ENCODE measurements at places on chromosomes 2 and 18.

DNA sequence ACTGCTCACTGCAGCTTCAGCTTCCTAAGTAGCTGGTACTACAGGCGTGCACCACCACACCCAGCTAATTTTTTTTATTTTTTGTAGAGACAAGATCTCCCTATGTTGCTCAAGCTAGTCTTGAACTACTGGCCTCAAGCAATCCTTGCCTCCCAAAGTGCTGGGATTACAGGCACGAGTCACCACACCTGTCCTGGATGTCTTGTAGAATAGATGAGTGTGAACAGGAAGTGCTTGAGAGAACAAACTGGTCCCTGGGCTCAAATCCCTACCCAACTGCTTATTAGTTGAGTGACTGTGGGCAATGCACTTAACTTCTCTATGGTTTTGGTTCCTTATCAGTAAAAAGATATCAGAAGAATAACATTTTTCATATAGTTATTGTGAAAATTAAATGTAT, 34.2 kb downstream of the PKDCC start:
- DNase-seq = no peak

DNA sequence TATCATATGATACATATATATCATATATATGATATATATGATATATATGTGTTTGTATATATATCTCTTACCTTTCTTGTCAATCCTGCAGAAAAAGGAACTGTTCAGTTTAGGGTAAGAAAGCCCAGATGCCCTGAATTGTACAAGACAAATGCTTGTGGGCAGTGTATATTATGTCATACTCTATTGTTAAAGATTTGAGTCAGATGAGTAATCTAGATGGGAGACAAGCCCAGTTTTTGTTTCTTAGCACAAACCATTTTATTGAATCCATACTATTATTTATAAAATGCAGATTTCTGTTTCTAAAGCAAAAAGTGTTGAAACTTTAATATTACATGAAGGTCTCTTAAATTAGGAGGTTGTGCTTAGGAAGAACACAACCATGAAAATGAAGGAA, 90.6 kb downstream of the VRK2 start:
- no peak for DNase-seq

DNA sequence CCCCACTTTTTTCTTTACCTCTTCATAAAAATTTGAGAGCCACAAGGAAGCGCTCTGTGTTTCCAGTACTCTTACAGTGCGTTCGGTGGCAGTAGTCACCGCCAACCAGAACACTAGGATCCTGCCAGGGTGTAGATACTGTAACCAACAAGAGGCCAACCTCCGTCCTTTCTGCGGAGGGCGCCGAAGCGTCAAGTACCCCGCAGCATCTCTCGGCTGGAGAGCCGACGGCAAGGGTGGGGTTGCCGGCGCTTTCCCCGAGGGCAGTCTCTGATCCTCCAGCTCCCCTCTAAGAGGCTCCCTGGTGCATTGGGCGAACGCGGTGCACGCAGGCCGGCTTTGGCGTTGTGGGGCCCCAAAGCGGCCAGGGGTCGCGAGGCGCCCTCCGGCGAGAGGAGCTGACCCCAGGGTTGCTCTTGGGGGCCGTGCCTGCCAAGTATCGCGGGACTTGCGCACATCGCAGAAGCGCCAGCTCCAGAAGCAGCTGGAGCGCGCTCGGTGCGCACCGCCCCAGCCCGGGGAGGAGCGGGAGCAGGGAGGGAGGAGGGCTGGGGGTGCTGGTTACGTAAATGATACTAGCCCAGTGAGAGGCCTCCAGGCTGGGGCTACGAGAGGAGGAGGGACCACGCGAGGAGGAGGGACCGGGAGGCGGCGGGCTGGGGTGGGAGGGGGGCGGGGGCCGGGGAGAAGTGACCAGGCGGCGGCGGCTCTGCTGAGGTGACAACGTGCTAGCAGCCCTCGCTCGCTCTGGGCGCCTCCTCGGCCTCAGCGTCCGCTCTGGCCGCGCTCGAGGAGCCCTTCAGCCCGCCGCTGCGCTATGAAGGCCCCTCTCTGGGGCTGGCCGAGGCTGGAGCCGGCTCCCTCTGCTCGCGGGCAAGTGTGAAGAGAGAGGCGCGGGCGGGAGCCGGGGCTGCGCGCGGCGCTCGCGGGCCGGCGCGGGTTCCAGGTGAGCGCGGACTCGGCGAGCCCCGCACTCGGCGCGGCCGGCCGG, at the start of gene GALNT13:
Gene GALNT13, plus strand, starts transcription at position 692 of the 991 bp plus-strand sequence.
- DNase-seq = peak; percentile 64

- no peak for DNase-seq
These were observed 71.8 kb upstream of the HS6ST1 start for GRCh38 chr2:128390256-128390990.

- no peak for DNase-seq
These were observed 1.0 kb downstream of the FAM178B start for GRCh38 chr2:96985181-96985945.

DNA sequence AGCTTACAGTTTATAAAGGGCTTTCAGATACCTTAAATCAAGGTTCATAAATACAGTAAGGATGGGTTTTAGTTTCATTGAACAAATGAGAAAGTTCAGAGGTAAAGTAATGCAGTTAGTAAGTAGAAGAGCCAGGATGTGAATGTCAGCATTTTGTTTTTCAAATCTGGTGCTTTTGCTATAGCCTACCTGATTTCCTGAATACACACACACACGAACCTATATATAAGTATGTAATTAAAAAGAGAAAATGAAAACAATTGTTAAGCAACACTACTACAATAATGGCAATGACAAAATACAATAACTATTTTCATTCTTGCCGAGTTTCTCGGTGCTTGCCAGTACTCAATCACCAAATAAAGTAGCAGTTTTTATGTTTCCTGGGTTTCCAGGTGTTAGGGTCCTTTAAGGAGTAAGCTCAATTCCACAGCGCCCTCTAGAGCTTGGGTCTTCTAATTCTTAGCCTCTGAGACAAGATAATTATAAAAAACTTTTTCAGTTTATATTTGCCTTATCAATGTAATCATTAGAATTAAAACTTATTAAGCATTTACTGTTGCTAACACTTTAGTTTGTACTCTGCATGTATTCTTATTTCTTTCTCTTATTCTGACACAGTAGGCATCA, 512.9 kb upstream of the ACVR2A start:
- peak; percentile 6 for DNase-seq

DNA sequence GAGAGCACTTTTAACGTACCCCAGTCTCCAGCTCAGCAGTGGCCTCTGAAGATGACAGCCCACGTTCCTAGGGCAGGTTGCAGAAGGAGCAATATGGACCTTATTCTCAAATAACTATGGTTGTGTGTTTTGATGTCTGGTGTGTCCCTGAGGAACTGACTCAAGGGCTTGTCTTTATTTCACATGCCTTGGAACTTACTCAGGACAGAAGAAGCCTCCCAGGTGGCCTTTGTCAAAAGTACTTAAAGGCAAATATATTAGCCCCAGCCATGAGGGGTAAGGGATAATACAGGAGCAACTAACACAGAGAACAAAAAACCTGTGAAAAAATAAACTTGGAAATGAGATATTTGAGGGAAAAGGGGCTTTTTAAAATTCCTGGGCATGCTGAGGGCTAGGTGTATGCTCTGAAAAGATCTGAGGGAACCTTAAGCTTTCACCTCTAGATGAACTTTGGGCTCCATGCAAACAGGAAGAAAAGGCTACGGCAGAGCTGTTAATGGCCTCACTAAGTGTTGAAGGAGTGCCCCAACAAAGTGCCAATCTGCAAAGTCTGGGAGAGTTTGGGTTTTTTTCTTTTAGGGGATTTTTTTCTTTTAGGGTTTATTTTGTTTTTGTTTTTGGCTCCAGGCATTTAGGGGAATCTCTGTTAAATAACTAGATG, 40.3 kb downstream of the SRBD1 start:
- DNase-seq = peak; percentile 56

DNA sequence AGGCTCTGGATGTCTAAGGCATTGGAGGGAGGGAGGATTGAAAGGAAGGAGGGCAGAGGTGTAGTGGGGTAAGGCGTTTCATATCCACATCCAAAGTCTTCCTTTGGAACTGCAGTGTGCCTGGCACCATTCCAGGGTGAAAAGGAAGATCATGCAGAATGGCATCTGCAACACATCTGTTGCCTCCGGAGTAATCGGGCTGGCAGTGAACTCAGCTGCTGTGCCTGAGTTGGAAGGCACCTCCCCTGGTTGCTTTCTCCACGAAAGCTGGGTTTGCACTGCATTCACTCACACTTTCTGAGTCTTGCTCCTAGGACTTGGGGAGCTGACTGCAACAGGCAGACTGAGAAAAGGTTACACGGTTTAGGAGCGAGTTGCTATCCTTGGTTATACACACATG, 30.3 kb upstream of the SEC11C start:
- no peak for DNase-seq

DNA sequence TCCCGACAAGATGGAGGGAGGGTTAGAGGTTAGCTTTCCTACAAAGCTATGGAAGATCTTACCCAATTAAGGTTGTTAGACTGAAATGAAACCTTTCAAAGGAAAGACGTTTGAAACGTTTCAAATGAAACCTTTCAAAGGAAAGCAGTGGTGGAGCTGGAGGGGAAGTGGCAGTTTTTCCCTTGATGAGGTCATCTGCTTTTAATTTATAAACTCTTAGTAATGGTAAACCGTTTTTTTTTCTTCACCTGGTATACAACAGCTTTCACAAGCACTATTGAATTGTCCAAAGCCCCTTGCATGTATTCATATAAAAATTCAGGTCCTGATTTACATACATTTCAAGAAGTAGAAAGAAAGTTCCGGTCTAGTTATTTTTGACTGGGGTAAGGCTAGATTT, 7.4 kb downstream of the PMAIP1 start:
- DNase-seq = peak; percentile 60

GRCh38 chr2:236510034-236510433, 59.6 kb upstream of the ACKR3 start:
- DNase-seq = no peak

DNA sequence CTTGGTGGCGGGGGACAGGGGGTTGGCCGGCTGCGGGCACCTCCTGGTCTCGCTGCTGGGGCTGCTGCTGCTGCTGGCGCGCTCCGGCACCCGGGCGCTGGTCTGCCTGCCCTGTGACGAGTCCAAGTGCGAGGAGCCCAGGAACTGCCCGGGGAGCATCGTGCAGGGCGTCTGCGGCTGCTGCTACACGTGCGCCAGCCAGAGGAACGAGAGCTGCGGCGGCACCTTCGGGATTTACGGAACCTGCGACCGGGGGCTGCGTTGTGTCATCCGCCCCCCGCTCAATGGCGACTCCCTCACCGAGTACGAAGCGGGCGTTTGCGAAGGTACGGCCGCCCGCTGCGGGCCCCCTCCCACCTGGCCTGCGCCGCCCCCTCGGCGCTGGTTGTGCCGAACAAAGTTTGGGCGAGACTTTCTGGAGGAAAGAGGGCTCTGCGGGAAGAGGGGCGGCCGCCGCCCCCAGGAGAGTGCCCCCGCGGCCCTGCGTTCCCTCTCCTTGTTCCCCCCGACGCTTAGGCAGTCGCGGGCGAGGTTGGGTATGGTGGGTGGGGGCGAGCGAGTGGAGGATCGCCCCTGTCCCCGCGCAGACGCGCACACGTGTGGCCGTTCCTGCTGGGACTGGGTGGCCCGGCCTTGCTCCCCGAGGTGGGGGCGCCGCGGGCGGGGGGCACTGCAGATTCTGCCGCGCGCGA, 866 bp downstream of the CRIM1 start:
- peak; percentile 67 for DNase-seq

DNA sequence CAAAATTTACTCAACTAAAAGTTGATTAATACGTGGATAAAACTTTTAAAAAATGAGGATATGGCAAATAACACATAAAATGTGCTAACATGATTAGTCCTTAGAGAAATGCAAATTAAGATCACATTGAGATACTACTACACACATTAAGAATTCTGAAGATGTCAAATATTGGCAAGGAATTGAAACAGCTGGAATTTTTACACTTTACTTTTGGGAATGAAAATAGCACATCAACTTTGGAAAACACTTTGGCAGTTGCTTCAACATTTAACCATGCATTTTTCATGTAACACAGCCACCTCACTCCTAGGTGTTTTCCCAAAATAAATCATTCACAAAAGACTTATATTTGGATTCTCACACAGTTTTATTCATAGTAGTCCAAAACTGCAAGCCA, 687.9 kb upstream of the SETBP1 start:
- DNase-seq = no peak

DNA sequence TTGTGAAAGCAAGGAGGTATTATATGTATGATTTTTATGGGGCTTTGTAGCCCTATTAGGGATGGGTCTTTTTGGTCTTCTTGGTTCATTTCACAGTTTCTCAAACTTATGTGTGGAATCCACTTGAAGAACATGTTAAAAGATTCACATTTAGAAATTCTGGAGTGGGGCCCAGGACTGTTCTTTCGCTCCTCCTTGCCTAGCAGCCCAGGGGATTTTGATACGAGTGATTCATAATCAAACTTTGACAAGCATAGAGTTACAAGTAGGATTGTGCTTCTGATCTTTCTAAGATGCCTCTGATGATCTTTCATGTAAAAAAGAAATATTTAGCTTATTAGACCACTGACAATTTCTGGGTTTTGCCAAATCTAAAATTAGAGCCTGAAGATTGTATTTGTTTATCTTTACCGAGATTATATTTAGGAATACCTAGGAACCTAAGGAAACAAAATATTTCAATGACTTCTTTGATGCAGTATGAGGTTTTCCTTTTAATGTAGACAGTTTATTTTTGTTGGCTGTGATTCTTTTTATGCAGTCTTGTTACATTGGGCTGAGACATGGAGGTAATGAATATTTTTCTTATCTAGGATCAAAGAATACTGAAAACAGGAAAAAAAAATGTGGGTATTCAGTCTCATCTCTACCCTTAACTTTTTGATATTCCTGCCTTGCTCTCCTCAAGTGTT, 324.0 kb downstream of the PARD3B start:
- DNase-seq = no peak

DNA sequence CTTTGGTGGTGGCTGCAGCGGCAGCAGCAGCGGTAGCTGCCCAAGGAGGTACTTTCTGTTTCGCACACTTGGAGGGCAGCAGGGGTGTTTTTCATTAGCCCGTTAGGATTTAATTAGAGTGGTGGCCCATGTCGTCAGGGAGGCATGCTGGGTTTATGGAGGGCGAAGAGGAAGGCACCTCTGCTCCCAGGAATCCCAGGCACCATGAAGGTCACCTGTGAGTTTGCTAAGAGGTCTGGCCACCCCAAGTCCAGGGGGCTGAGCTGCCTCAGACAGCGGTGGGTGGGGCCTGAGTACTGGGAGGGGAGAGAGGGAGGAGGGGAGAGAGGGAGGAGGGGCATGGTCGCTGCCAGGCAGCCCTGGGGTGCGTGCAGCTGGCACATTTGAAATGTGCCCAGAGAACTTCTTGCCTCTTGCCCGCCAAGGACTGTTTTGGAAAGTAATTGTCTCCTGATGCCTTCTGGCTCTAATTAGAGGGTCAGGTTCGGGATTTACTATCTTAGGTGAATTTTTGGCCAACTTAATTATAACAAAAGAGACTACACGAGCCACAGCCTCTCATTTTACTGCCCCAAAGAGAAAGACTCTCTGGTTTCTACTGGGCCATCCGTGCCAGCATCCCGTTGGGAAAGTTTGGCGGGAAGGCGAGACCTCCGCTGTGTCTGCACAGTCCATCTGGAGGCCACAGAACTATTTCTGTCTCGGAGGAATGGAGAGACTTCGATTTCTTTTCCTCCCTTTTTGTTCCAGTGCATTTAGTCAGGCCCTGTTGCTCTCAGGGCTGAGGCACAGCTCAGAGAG, 62.0 kb downstream of the GLI2 start:
- DNase-seq = no peak

GRCh38 chr18:3321133-3321812, 59.3 kb downstream of the MYL12B start:
- peak; percentile 77 for DNase-seq

Data from mesenchymal stem cell (in vitro differentiated cells and primary cell).